ENCODE measurements at places on chromosomes 1 and 21.

DNA sequence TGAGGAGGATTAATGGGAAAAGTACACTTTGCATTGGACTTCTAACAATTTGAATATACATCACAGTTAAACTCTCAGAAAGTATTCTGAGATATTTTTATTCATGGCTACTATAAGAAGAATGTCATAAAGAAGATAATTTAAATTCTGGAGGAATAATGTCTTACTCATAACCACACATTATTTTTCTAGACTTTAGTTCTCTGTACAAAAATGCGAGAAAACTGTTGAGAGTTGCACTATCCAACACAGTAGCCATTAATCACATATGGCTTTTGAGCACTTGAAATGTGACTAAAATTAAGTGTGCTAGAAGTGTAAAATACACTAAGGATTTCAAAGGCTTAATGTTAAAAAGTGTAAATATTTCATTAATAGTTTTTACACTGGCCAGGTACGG is 53.8 kb downstream of the CRB1 start:
- DNase-seq, result no peak

- DNase-seq, result peak; percentile 61
Measured at GRCh38 chr1:101069158-101069557, 43.6 kb upstream of the DPH5 start.

DNA sequence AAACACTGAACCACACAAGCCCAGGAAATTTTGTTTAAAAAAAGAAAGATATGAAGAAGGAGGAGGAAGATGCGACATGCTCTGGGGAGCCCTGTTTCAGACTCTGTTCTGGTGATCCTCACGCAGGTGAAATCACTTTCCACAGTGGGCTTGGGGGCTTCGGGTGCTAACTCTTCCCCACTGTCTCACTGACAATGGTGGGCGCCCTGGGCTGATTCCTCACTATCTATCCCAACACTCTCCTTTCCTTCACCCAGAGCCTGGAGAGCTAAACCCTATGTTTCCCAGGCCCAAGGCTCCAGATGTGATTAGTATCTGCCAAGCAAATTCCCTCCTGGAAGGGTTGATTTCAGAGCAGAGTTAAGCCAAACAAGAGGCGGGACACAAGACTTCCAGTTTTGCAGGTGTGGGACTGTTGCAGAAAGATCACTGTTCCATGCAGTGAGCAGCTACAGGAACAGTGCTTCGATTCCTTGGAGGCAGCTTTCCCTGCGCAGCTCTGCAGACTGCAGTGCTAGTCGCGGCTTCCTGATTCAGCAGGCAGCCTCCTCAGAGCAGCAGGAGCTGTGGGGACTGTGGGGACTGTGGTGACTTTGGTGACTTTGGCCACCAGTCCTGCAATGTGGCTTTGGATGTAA is 168.3 kb downstream of the RHOU start:
- DNase-seq, result no peak

DNA sequence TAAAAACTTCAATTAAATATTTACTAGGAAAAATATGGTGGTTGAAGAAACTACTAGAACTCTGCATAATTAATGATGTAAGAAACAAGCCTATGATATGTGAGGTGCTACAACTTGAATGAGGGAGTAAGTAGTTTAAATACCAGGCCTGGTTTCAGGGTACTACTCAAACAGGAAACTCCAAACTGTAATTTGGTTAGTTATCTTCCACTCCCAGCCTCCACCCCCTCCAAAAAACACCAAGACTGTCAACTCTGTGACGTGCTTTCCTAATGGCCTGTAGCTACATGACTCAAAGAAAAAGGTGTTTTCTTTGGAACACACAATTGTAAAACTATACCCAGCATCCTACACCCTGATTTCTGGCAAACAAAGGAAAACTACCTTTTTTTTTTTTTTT is 55.9 kb upstream of the RCC1 start:
- DNase-seq, result no peak

- peak; percentile 88 for DNase-seq
Measured at GRCh38 chr1:119870917-119871596, 25.3 kb downstream of the ADAM30 start.

- peak; percentile 3 for DNase-seq
Measured at GRCh38 chr1:247146671-247147070, 25.1 kb downstream of the ZNF124 start.

DNA sequence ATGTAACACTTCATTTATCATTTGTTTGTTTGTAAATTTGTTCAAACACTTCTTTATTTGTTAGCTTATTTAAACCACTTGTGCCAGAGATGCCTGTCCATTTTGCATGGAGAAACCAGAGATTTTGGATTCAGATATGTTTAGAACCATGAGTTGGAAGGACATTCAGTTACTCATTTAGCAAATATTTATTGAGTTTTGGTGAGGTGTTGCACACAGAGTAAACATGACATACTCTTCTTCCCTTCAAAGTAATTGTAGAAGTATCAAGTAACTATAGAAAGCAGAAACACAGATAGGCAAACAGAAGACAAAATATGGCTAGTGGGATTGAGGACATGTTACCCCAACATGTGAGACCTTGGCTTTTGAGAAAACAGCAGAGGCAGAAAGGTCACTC is 136.8 kb upstream of the USP25 start:
- no peak for DNase-seq

DNA sequence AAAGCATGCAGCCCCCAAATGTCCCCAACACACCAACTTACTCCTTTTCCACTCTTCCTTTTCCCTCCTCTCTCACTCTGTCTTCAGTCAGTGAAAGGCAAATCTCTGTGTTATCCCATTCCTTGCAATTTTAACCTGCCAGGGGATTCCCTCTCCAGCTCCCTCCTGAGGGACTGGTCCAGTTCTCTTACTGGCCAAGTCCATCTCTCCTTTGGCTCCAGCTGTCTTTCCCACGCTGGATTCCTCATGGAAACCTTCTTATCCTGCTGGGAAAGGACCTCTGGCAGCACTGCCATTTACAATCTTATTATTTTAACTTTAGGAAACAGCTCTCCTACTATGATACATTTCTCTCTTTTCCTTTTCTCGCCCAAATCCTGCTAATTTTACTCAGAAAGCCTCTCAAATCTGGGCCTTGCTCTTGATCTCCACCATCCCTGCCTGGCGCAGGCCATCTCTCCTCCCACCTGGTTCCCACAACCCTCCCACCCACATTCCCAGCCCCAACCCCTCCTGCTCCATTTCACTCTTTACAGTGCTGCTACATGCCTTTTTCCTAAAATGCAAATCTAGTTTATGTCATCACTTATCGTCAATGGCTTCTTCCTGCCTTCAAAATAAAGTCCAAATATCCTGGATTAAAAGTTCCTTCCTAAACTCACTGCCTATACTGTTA is 72.7 kb upstream of the CNN3 start:
- no peak for DNase-seq

DNA sequence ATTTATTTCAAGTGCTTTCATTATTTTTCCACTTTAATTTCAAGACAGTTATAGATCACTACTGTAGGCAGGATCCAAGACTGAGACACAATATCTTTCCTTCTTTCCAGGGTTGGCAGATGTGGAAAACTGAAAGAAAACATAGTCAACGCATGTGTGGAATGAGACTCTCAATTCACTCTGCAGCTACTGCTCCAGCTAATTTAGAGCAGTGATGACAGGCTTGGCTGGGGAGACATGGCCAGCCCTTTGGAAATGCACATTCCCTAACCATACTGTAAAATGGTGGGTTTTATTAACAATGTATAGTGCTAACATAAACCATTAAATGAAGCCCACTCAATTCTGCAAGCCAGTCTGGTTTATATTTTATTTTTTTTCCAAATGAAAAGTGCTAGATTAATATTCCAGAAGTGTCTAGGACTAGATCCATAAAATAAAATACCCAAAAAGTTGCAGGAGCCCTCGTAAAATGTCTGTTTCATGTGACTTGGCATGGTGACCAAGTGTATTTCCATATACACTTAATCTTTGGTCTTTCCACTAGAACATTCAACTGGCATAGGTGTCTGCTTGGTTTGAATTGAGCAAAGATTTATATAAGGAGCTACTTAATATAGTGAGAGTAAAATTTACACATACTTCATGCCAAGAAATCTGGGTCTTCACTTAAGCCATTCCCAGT is 32.9 kb downstream of the COL11A1 start:
- DNase-seq, result no peak

GRCh38 chr1:226725897-226726267 is 13.2 kb downstream of the ITPKB start:
- no peak for DNase-seq

GRCh38 chr1:17605582-17606344 is 66.3 kb downstream of the ARHGEF10L start:
- DNase-seq, result no peak

DNA sequence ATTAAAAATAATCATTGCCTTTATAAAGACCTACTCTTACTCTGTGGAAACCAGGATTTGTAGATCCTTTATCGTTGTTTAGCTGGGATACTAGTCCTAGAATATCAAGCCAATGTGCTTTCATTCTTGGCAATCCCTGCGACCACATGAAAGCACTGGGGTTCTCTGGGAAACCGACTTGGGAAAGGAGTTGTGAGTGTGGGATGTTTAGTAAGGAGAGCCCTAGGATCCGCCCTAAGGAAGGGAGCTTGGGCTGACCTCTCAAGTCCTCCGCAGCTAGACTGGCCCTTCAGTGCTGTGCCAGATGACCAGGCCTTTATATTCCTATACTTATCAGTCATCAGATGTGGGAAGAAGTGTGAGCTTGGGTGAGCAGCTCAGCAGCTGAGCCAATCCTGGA is 5.2 kb upstream of the KRTAP19-8 start:
- DNase-seq, result no peak

DNA sequence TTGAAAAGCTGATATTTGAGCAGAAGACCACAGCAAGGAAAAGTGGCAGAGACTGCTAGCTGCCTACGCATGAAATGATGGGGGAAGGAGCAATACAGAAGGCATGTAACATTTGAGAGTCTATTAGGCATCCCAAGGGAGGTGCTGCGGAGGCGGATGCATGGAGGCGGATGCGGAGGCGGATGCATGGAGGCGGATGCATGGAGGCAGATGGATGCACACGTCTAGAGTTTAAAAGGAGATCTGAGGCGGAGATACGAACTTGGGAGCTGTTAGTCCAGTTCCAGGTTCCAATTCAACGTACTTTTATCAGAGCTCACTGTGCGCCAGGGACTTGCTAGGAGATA is 744 bp upstream of the DDX20 start:
- DNase-seq, result peak; percentile 69

GRCh38 chr21:16532840-16533239 is 803.1 kb downstream of the USP25 start:
- DNase-seq, result no peak

DNA sequence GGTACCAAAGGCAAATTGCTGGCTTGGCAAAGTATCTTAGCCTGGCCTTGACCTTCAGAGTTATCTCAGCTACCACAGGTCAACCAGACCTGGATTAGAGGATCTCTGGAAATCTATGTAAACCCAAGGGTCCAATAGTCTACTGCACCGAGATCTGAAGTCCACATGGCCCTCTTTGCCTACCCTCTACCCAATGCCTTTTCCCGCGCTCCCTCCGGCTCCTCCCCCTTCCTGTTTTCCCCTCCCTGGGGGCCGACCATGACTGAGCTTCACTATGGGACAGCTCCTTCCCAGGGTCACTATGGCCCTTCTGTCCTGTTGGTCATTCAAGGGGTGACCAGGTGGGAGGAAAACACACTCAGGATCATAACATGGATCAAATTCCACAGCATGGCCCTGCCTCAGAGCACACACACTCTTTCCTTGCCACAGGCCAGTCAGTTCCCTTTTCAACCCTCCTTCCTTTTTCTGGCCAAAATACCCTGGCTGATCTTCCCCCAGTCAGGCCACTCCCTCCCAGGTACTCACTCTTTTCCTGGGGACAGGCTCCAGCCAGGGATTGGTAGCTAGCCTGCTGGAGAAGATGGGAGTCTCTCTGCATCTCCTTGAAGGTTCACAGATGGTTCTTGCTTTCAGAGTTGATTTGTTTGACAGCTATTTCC is 19.1 kb upstream of the TMEM183A start:
- DNase-seq, result no peak

DNA sequence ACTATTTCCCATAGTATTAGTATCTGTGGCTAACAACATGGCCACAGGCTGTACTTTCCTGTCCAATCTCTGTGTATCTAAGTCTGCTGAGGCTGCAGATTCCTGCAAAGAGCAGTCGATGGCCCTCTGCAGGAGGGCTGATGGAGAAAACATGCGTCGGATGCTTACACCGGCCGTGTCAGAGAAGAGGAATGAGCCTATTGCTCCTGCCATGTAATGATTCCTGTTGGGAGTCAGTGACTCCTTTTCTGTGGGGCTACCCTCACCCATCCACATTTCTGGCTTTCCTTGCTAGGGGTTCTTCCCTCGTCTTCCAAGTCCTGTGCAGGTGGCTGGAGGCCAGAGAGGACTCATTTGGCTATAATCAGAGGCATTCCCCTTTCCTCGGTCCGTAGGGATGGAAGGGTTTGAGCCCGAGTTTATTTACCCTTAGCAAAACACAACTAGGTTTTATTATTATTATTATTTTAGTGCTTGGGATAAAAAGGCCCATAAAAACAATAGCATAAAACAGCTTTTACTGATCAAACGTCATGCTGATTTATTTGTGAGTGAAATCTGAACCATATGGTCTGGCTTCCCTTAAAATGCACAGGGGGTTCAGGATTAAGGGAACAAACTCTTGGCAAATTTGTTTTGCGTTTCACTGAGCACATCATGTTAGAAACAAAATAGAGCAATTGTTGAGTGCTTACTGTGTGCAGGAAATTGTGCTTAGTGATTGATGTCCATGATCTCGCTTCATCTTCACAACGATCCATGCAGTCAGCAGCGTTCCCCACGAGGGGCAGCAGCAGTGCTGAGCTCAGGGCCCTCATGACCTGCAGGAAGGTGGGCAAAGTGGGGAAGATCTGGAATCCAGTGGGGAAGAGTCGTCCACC is 70.8 kb downstream of the KIF26B start:
- peak; percentile 39 for DNase-seq

- DNase-seq, result peak; percentile 6
Measured at GRCh38 chr21:36155603-36156338, 853 bp upstream of the DOP1B start.

DNA sequence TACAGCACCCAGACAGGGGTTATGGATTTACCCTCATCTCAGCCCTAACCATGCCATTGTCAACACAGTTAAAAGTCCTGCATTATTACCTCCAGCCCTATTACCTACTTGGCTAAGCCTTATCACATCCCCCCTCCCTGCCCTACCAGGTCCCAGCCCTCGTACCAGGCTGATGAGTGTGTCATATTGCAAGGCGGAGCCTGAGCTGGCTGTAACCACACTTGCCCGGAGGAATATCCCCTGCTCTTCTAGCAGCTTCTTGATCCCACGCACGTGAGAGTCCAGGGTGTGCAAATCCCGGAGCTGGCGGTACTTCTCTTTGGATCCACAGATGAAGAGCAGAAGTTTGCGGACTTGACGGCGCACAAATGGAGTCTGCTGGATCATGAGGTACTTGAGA is 87.4 kb downstream of the UBR4 start:
- no peak for DNase-seq

DNA sequence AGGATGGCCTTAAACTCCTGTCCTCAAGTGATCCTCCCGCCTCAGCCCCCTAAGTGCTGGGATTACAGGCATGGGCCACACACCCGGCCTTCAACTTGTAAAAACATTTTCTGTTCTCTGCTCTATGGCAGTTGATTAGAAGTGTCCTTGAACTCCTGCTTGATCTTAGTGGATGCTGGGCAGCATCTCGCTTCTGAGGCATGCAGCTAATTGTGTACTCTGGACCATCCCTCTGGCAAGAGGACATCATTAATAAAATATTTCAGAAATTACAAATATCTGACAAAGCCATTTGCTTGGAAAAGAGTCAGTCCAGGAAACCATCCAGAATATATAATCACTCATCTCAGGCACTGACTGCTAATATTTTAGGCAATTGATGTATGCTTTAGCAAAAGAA is 8.1 kb downstream of the NGF start:
- DNase-seq, result no peak

- DNase-seq, result no peak
Measured at GRCh38 chr1:219173434-219173757, 282 bp upstream of the LYPLAL1 start.

- no peak for DNase-seq
Measured at GRCh38 chr1:20511518-20512428, 3.8 kb upstream of the MUL1 start.
